ENCODE measurements at places on chromosomes 11 and 22. TPM values are rescaled to one million over a fixed set of nuclear protein-coding genes. Genes with fewer than 3 reads are reported as not detected.
A peak's percentile ranks its signal among the peaks of the same experiment; 100 is the strongest.

DNA sequence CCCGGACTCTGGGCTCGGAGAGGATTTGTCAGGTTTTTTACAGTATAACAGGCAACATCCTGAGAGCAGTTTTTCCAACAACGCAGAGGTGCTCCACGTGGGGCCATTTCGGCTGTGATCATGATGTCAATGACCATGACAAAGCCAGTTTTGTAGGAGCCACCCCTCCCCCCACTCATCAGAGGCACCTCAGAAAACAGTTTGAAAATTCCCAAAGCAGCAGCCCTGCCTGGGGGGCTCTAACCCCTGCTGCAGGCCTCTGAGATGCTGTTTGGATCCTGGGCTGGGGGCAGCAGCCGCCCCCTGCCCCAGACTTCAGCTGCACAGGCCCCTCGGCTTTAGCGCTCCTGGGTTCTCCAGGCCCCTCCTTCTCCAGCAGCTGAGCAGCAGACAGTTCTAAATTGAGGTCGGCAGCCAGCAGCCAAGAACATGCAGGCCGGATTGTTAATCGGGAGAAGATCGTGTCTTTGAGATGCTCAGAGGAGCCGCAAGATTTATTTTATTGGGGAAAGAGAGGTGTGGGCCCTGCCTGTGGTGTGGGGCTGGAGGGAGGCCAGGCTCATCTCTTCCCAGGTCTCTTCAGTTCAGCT is 19.4 kb downstream of the NFAM1 start:
- peak; percentile 68 for DNase-seq

- no peak for DNase-seq
Measured at GRCh38 chr11:65663639-65664200, 1.0 kb upstream of the RELA start.

DNA sequence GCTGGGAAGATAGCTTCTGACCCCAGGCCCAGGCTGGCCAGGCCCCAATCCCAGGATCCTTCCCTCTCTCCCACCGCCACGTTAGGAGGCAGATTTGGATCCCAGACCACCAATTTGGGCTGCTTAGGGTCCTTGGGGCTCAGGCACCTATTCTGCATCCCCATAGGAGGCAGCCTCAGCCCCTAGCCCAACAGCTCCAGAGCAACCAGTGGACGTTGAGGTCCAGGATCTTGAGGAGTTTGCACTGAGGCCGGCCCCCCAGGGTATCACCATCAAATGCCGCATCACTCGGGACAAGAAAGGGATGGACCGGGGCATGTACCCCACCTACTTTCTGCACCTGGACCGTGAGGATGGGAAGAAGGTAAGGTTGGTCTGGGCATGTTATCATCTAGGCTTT is 16.1 kb downstream of the TUB start:
- no peak for DNase-seq

- no peak for DNase-seq
Measured at GRCh38 chr11:68505596-68505995, 45.0 kb downstream of the PPP6R3 start.

DNA sequence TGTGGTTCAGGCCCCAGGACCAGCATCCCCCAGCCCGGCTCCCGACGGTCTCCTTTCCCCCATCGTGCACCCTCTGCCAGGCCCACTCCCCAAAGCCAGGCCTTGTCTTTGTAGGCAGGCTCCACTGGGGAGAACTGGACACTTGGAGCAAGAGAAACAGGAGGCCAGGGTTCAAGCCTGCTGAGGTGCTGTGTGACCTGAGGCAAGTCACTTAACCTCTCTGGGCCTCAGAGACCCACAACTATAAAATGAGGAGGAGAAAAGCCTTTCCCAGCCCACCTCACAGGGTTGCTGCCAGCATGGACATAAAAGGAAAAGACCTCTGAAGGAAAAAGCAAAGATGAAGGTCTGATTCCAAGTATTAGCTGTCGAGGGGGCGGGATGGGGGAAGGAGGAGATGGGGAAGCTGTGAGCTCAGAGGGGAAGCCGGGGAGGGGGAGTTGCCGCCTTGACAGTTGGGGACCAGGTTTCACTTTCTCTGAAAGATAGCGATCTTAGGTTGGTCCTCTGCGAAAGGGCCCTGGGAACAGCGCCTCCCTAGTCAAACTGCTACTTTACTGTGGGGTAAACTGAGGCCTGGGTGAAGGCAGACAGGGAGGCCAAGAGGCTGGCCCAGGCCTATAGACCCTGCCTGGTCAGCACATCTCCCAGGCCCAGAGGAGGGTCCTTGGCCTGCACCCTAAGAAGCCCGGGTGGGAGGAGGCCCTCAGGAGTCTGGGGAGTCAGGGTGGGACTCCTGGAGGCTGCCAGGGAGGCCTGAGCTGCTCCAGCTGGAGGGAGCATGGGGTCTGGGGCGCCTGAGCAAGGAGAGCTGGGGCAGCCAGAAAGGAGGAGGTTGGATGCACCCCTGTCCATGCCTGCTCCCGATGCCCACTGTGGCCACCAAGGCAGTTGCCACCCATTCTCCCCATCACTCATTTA is 991 bp upstream of the OSM start:
- no peak for DNase-seq

GRCh38 chr11:13278609-13279486 is 1.3 kb downstream of the BMAL1 start:
- DNase-seq = no peak

- no peak for DNase-seq
Measured at GRCh38 chr11:60889869-60890311, 16.5 kb downstream of the PRPF19 start.

GRCh38 chr11:78465169-78465942 is 47.7 kb upstream of the GAB2 start:
- DNase-seq = no peak

DNA sequence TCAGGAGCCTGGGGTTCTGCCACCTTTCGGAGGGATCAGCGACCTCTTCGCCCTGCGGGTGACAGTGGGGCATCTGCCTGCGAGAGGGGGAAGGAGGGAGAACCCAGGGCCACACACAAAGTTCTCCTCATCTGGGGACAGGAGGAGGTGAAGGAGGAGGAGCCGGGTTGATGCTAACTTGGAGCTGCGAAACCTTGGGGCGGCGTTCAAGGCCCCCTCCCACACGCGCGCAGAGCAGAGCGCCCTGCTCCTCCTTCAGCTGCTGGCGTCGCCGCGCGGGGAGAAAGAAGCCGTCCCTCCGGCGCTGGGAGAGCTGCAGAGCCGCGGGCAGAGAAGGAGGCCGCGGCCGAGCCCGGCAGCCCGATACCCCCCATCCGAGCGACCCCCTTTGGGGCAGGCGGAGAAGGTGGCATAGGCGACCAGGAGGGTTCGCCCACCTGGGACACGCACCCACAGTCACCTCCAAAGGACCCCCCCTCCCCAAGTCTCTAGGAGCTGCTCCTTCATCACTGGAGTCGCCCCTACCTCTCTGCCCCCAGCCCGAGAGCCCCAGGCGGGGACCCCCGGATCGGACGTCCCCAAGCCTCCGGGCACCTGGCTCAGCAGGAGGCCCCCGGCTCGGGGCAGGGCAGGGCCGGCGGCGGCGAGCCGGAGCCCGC is at the start of gene RASD2:
RASD2 (plus strand) TSS at position 237 of the 659 bp plus-strand sequence. CDS start 5,979 bp downstream, outside the sequence.
- no peak for DNase-seq

DNA sequence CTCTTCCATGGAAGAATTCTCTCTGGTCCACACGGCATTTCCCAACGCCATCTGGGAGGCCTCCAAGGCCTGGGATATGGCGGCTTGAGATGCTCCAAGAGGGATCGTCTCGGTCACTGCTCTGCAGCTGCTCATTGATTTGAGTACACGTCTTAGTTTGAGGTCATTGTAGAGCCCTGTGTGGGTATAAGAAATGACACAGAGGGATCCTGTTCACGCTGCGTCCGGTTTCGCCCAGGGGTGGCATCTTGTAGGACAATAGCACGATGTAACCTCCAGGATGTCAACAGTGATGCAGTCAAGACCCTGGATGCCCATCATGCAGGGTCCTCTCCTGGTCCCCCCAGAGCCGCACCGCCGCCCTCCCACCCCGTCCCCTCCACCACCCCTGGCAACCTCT is 564.6 kb downstream of the BRD1 start:
- DNase-seq = no peak

GRCh38 chr11:69274531-69275016 is 19.4 kb upstream of the MYEOV start:
- DNase-seq = no peak

DNA sequence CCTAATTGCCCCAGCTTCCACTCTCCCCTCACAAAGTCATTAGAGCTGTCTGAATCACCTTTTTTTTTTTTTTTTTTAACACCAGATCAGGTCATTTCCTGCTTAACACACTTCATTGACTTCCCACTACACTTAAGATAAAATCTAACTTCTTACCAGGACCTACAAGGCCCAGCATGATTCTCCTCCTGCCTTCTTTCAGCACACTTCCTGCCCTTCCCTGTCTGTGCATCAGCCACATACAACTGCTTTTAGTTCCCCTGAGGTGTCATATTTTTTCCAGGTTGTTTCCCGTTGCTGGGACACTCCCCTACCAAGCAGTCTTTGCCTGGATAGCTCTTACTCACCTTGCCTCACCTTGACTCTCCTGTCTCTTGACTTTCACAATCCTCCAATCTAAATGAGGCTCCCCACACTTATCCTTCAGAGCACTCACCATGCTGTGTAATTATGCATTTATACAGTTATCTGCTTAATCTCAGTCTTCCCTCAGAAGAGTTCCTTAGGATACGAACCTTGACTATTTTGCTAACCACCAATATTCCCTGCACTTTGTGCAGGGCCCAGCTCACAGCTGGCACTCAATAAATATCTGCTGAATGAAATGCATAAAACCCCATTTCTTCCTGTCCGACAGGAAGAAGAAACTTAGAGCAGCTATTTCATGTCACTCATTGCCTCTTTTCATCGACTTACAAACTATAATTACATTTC is 96.6 kb upstream of the AKIP1 start:
- no peak for DNase-seq

- no peak for DNase-seq
Measured at GRCh38 chr11:442611-443081, 835 bp upstream of the ANO9 start.

DNA sequence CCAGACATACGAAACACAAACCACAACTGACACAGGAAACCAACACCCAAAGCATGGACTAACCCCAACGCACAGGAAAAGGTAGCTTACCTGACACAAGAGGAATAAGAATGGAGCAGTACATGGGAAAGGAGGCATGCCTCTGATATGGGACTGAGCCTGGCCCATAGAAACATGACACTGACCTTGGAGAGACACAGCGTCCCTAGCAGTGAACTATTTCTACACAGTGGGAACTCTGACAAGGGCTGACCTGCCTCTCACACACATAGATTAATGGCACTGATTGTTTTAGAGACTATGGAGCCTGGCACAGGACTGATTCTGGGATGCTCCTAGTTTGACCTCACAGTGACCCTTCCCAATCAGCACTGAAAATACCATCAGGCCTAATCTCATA is 12.0 kb downstream of the CCKBR start:
- no peak for DNase-seq

- no peak for DNase-seq
Measured at GRCh38 chr22:43706151-43706550, 106.0 kb downstream of the EFCAB6 start.

GRCh38 chr11:95556342-95557163 is 233.0 kb downstream of the FAM76B start:
- no peak for DNase-seq

DNA sequence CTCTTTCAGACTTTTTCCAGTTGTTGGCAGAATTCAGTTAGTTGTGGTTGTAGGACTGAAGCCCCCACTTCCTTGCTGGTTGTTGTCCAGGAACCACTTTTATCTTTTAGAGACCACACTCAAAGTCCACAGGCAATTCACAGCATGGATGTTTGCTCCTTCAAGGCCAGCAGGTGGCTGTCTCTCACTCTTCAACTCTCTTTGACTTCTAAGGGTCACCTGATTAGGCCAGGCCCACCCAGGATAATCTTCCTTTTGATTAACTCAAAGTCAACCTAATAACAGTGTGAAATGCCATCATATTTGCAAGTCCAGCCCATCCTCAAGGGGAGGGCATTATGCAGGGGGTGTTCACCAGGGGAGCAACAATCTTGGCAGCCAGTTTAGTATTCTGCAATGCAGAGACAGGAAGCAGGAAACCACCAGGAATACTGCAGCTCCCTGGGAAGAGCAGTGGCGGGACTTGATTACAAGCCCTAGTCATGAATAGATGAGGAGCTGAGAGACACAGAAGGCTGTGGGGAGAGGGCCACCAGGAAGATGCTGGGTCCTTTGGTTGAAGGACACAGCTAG is 52.4 kb downstream of the LRRC74B start:
- no peak for DNase-seq

The TCN2 gene
- 30.0 TPM for total RNA-seq

The TUB gene
- total RNA-seq = 29.9 TPM

The SLC22A9 gene
- total RNA-seq = not detected

The MED19 gene
- 20.5 TPM for total RNA-seq

The WBP2NL gene
- not detected for total RNA-seq

The BIRC3 gene
- total RNA-seq = 0.15 TPM

The C1QTNF5 gene
- total RNA-seq = 2.2 TPM

The GTSE1 gene
- total RNA-seq = 40.6 TPM

The IPO7 gene
- total RNA-seq = 244 TPM

The TENM4 gene
- 8.8 TPM for total RNA-seq
